ENCODE measurements at places on chromosomes 2 and 18.

GRCh38 chr2:64586883-64587481 is 62.9 kb downstream of the AFTPH start:
- peak; percentile 27 for DNase-seq

GRCh38 chr2:155494744-155495143 is 796.2 kb downstream of the KCNJ3 start:
- DNase-seq: no peak

DNA sequence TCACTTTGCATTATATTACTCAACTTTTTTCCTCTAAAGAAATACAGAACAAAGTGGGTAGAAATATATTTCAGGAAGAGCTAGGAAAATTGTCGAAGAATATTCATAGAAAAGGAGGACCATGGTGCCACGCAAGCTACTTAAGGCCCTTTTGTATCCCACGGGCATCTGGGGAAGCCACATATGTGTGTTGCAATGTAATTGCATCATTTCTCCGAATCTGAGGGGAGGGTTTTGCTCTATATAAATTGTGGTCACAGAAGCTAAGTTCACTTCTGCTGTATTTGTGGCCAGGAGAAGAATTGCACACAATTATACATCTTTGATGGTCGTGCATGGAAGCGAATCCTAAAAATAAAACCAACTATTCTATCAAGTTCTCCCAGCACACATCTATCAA is 360.3 kb downstream of the IRS1 start:
- peak; percentile 67 for DNase-seq

DNA sequence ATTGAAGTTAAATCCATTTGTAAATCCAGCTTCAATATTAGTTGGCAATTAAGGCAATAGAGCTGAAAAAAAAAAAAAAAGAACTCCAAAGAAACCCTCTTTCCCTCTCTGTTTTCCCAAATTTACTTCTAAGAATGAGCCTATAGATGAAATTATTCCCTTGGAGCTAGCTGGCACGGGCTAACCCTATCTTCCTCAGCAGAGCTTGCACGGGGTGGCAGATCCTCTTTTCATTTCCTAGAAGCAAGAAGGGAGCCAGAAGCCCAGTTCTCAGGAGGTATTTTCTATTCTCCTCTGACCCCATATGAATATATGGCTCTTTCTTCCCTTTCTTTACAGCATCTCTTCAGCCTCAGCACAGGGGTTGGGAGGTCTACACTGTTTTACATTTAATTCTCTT is 426.0 kb downstream of the TGIF1 start:
- no peak for DNase-seq

- DNase-seq: no peak
These were observed 36.6 kb downstream of the FAM228A start for GRCh38 chr2:24211408-24211807.

DNA sequence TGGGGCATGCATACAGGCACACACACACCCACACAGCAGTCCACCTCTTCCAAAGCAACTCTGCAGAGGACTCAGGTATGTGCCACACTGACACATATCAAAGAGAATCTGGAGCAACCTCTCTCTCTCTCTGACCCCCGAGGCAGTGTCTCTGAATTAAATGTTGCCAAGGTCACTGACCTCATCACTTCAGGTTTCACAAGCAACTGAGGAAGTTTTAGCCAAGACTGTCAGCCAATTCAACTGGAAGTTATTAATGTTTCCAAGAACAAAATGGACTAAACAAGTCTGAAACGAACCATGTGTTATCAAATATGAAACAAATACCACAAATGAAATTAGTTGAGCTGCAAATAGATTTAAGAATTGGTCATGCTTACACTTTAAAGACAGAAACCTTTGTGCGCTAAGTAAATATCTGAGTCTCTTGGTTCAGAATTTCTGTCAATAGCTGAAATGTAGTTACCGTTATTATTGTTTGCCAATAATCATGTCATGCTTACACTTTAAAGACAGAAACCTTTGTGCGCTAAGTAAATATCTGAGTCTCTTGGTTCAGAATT is 86.1 kb downstream of the SLC25A12 start:
- DNase-seq: no peak

- DNase-seq: no peak
These were observed at the start of gene FEV for GRCh38 chr2:218985021-218985324. Gene FEV (minus strand): TSS chr2:218985184. CDS start chr2:218985075, 109 bp downstream.

DNA sequence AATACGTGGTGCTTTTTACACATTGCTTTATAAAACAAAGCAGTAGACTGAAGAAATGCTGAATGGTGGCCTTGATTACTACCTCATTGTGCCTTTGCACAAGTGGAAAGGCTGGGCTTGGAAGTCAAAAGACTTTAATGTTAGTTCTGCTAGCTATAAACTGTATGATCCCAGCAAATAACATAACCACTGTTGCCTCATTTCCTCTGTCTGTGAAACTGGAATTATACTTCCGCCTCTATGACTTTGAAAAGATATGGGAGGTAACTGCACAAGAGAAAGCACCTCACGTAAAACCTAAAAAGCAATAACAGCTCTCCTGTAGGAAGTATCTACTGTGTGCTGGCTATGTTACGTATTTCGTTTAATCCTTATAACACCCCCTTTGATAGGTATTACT is 43.4 kb upstream of the DSC1 start:
- DNase-seq: no peak

DNA sequence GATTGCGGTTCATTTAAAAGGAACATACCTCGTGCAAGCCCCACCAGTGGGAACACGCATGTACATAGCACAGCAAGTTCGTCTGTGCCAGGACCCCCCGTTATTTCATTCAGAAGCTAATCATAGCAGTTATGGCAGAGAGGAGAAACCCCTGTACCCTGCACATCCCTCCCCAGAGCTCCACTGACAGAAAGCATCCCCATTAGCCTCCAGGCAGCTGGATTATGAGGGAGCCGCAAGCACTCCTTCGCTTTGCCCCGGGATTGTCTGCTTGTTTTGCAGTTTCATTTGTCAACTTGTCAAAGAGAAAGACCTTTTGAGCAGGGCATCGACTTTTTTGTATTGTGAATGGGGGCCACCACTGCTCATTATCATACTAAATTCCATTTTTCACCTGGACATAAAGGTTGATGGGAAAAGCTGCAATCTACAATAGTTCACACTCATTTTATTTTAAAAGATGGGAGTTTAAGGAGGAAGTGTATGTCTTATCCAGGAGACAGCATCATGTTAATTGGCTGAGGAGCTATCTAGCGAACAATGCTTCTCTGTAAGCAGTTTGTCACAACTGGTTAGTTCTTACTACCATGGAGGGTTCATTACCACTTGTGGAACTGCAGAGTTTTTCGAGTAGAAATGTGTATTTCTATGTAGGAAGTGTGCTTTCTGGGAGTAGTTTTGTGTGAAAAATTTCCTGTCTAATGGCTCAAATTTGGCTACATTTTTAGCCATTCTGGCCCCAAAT is 255.3 kb downstream of the THSD7B start:
- DNase-seq: no peak

GRCh38 chr18:11177382-11177781 is 28.0 kb upstream of the PIEZO2 start:
- no peak for DNase-seq

GRCh38 chr2:20018601-20019152 is 6.2 kb upstream of the MATN3 start:
- no peak for DNase-seq

DNA sequence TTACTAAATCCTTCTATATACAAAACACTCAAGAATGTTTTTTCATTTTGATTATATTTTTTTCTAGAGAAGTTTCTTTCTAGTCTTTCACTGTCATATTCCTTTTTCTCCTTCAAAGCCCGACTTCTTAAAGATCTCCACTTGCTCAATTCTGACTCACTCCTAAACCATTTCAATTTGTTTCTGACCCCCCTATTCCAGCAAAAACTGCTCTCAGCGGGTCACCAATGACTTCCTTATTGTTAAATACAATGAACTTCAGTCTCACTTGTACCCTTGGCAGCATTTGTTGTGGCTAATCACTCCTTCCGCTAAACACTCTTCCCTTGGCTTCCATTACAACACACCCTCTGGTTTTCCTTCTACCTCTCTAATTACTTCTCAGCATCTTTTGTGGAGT is 111.1 kb upstream of the RBBP8 start:
- DNase-seq: no peak
